GM06990 (cell line): ENCODE measurements at places on chromosomes 6 and 20.

- no peak for DNase-seq
Measured at GRCh38 chr6:115001731-115002350, 659.0 kb upstream of the HS3ST5 start.

- no peak for DNase-seq
Measured at GRCh38 chr20:62554214-62554897, 78.6 kb upstream of the GATA5 start.

DNA sequence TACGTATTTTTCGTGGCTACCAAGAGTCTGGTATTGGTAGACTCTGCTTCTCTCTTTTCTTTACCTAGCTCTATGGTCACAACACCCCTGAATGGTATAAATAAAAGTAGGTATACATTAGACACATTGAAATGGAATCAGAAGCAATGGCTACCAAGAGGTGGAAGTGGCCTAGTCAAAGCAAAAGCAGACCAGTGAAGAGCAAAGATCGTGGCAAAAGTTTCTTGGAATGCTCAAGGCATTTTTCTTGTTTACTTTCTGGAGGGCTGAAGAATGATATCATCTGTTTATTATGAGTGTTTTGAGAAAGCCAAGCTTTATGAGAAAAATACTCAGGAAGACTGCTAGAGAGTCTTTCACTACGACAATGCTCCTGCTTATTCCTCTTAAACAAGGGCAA is 28.6 kb upstream of the MOCS1 start:
- DNase-seq = no peak

DNA sequence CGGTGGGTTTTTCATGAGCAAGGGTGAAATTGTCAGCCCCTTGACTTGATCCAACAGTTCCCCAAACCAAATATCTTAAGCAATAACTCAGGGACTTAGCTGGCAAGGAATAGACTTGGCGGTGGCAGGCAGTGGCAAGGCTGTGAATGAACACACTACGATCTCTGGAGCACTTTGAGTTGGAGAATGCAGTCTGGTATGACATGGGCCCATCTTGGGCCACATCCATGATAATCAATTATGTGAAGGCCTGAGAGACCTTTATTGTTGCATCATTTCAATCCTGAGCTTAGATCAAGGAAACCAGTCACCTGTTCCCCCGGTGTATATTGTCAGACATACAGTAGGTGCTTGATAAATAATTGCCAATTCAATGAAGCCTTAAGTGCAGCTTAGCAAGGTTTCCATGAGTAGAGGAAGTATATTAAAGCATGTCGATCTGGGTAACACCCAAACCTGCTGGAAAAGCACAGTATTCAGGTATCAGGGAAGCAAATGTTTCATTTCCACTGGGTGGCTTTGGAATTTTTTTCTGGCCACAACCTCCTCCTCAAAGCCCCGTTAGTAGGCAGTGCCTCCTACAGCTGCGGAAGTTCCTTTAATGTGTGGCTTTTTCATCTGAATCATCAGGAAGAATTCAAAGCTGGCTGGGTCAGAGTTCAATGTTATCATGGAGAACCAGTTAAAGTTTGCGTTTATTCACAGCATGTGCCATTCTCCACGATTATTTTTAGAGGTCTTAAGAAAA is 10.2 kb downstream of the CASS4 start:
- DNase-seq = no peak
